Astrocyte (in vitro differentiated cells and primary cell): ENCODE measurements at places on chromosomes 5 and 9.
A peak's percentile ranks its signal among the peaks of the same experiment; 100 is the strongest.

GRCh38 chr9:65459756-65460320 lies 174.8 kb upstream of the FOXD4L5 start:
- no peaks in the 10 kb centered on the region for H3K36me3 ChIP-seq
- no peak overlapping the region for H3K4me3 ChIP-seq
- H3K27me3 ChIP-seq, result no peaks in the 10 kb centered on the region

- H3K36me3 ChIP-seq, result no peaks in the 10 kb centered on the region
- H3K4me1 ChIP-seq, result peaks cover 5% of the 10 kb centered on the region
- no peak overlapping the region for H3K4me3 ChIP-seq
- H3K27ac ChIP-seq, result no peak overlapping the region
Observed at GRCh38 chr9:121998513-121999049, 94.5 kb downstream of the TTLL11 start.

- peak overlapping the region; percentile 11 for H3K27ac ChIP-seq
- DNase-seq, result peak; percentile 87
- no peaks in the 10 kb centered on the region for H3K27me3 ChIP-seq
- H3K4me1 ChIP-seq, result peaks cover 15% of the 10 kb centered on the region
- no peak overlapping the region for H3K4me3 ChIP-seq
Observed at GRCh38 chr5:149227168-149227826, 44.4 kb upstream of the AFAP1L1 start.

DNA sequence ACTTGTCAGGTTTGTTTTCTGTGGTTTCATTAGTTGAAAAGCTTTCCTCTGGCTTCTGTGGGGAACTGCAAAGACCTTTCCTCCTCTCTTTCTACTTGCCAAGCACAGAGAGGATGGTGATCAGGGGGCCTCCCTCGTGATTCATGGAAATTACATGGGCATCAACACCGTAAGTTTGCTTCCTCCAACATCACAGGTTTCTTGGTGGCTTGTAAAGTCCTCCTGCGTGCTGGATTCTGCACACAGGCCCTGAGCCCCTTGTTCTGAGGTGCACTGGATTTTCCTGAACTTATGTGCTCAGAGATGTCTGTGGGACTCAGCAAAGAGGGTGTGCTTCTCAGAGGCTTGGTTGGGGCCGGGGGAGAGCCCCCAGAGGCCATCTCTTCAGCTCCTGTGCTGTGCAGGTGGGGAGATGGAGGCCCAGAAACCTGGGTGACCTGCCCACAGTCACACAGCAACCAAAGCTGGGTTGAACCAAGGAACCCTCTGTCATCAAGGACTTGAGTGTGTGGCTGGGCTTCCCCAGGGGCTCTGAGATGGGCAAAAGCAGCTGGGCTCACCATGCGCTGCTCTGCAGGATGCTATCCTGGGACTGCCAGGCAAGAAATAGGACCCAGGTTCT lies 36.5 kb downstream of the RGS3 start:
- H3K4me1 ChIP-seq, result peaks cover 5% of the 10 kb centered on the region
- H3K4me3 ChIP-seq, result no peak overlapping the region
- H3K27ac ChIP-seq, result no peak overlapping the region
- H3K27me3 ChIP-seq, result no peaks in the 10 kb centered on the region

- peak; percentile 13 for DNase-seq
- H3K36me3 ChIP-seq, result no peaks in the 10 kb centered on the region
- no peaks in the 10 kb centered on the region for H3K4me1 ChIP-seq
- H3K4me3 ChIP-seq, result no peak overlapping the region
Observed at GRCh38 chr5:16051246-16051755, 128.3 kb downstream of the MARCHF11 start.

DNA sequence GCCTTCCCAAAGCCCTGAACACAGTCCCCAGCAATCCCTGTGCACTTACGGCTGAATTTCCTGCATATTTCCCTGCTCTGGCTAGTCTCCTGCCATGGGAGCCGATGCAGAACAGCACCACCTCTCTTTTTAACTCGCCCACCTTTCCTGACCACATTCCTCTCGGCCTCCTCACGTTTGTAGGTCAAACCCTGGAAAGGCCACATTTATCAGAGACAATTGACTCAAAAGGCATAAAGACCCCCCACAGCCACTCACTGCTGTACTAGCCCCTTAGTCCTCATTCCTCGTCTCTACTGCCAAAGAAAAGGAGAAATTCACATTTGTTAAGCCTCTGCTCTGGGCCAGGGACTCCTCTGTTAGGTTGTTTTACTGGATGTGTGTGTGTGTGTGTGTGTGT lies 43.6 kb downstream of the ENC1 start:
- H3K4me3 ChIP-seq, result no peak overlapping the region
- peaks cover 38% of the 10 kb centered on the region for H3K4me1 ChIP-seq

DNA sequence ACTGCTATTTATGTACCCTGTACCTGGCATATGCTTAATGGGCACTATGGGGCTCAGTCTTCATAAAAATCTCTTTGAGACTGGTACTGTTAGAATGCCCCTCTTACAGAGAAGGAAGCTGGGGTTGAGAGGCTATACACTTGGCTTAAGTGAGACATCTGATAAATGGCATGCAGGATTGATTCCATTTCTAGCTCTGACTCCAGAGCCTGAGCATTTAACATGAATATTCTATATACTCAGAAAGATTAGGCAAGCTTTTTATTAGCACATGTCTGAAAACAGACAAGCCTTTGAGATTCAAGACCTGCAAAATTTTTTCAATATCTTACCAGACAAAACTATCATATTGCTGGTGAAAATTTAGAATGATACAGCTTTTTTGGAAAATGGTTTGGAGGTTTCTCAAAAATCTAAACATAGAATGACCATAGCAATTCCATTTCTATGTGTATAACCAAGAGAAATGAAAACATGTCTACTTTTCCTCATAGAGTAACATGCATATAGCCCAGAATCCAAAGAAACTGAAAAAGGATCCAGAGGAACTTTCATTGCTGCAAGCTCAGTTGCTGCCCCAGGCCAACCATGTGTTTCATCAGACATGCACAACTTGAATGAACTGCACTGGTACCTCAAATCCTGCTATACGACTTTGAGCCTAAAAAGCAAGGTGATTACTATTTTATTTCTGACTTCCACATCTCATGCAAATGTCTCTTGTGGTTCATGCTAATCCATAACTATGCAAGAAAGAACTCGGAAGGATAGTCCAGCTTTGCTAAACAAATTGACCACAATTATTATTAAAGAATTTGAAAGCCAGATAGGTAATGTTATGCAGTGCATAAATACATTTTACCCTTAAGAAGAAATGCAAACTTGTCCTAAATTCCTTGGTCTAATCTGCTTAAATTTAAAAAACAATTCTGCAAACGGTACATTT lies 389.0 kb upstream of the GRIA1 start:
- DNase-seq, result no peak
- H3K36me3 ChIP-seq, result no peaks in the 10 kb centered on the region
- no peaks in the 10 kb centered on the region for H3K27me3 ChIP-seq
- no peak overlapping the region for H3K4me3 ChIP-seq
- H3K27ac ChIP-seq, result no peak overlapping the region

DNA sequence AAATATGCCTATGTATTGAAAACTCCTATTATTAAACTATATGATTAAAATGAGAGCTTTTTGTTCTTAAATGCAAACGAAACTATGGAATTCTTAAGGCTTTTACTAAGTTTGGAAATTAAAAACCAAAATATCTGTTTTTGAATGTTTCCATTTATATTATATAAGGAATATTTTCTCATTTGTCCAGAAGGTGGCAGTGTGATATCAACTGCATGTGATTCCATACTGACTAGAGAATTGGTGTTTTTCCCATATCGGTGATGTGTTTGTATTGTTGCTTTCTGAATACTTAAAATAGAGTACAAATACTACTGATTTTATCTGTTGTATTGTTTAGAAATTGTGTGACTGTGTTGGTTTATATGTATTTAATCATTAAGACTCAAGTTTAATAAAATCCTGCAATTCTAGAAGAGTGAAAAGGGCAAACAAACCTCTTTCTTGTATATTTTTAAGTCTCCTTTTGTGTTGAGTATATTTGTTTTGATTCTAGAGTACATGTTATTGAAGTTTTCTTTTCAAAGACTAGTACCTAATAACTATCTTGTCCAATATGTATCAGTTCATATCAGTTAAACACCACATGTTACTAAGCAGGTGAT lies 320.8 kb downstream of the CCDC171 start:
- DNase-seq, result peak; percentile 47
- H3K36me3 ChIP-seq, result no peaks in the 10 kb centered on the region
- H3K4me3 ChIP-seq, result no peak overlapping the region
- H3K4me1 ChIP-seq, result no peaks in the 10 kb centered on the region
- H3K27me3 ChIP-seq, result no peaks in the 10 kb centered on the region

GRCh38 chr5:60229691-60230185 lies 336.2 kb upstream of the PDE4D start:
- no peak overlapping the region for H3K4me3 ChIP-seq
- no peak overlapping the region for H3K27ac ChIP-seq
- no peaks in the 10 kb centered on the region for H3K4me1 ChIP-seq
- DNase-seq, result no peak
- no peaks in the 10 kb centered on the region for H3K36me3 ChIP-seq
- H3K27me3 ChIP-seq, result no peaks in the 10 kb centered on the region

DNA sequence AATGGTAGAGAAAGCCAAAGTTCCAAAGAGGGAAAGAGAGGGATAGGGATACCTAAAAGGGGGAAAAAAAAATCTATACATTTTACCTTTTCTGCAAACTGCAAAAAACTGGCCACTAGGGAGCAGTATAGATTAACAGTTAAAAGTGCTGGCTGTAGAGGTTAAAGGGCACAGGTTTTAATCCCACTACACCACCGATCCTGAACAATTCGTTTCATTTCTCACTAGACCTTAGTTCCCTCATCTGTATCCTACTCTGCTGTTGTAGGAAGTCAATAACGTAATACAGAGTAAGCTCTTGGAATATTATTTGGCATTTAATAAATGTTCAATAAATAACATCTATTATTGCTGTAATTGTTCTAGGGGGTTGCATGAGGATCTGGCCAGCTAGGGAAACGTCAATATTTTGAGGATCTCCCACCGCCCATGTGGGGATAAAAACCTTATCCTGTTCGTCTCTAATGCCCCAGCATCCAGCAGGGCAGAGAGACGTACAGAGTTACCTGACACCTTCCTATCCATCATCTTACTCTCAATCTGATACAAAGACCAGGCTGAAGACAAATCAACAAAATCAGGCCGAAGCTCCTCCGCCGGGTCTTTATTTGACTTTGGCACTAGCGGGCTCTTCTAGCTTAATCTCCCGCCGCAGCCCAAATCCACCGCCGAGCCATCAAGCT lies 757 bp downstream of the CDC26 start:
- H3K27ac ChIP-seq, result peak overlapping the region; percentile 96
- H3K4me1 ChIP-seq, result peaks cover 10% of the 10 kb centered on the region
- H3K36me3 ChIP-seq, result peaks cover 34% of the 10 kb centered on the region
- DNase-seq, result peak; percentile 33
- peak overlapping the region; percentile 98 for H3K4me3 ChIP-seq
- no peaks in the 10 kb centered on the region for H3K27me3 ChIP-seq

- no peaks in the 10 kb centered on the region for H3K27me3 ChIP-seq
- peak overlapping the region; percentile 87 for H3K27ac ChIP-seq
- peak overlapping the region; percentile 82 for H3K4me3 ChIP-seq
- DNase-seq, result peak; percentile 66
Observed at GRCh38 chr9:20684875-20685696, 1.0 kb downstream of the FOCAD start.

- H3K4me1 ChIP-seq, result no peaks in the 10 kb centered on the region
- H3K4me3 ChIP-seq, result no peak overlapping the region
- peak; percentile 40 for DNase-seq
- no peaks in the 10 kb centered on the region for H3K27me3 ChIP-seq
- H3K27ac ChIP-seq, result no peak overlapping the region
- no peaks in the 10 kb centered on the region for H3K36me3 ChIP-seq
Observed at GRCh38 chr9:128034821-128035652, 32.1 kb downstream of the NAIF1 start.

GRCh38 chr9:13410566-13411031 lies 131.1 kb upstream of the MPDZ start:
- DNase-seq, result peak; percentile 61
- H3K4me3 ChIP-seq, result no peak overlapping the region
- no peaks in the 10 kb centered on the region for H3K27me3 ChIP-seq
- no peaks in the 10 kb centered on the region for H3K36me3 ChIP-seq
- H3K4me1 ChIP-seq, result no peaks in the 10 kb centered on the region

- H3K27me3 ChIP-seq, result no peaks in the 10 kb centered on the region
- DNase-seq, result no peak
- no peak overlapping the region for H3K27ac ChIP-seq
- H3K36me3 ChIP-seq, result peaks cover 10% of the 10 kb centered on the region
- peaks cover 23% of the 10 kb centered on the region for H3K4me1 ChIP-seq
Observed at GRCh38 chr5:126808521-126808988, 31.6 kb downstream of the LMNB1 start.

- no peak overlapping the region for H3K4me3 ChIP-seq
- H3K27me3 ChIP-seq, result no peaks in the 10 kb centered on the region
- peaks cover 15% of the 10 kb centered on the region for H3K36me3 ChIP-seq
- DNase-seq, result no peak
Observed at GRCh38 chr9:127886401-127886972, 9.0 kb upstream of the AK1 start.

DNA sequence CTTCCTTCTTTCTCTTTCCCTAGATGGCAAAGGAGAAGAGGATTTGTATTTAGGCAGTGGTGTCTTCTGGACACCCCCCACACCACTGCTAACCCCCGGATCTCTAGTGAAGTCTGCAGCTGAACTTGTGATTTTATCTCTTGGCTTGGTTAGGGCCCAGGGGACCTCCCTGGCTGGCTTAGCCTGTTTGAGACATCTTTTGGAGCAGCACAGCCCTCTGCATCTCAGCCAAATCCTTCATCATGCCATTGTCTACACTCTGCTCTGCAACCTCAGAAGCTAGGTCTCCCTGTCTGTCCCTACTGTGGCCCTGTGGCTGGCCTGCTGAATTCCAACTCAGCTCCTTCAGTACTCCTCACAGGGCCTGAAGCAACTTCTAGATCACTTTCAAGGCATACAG lies 81.7 kb downstream of the MUSK start:
- H3K27ac ChIP-seq, result no peak overlapping the region
- DNase-seq, result no peak
- H3K36me3 ChIP-seq, result no peaks in the 10 kb centered on the region
- no peak overlapping the region for H3K4me3 ChIP-seq
- peaks cover 23% of the 10 kb centered on the region for H3K4me1 ChIP-seq
- no peaks in the 10 kb centered on the region for H3K27me3 ChIP-seq

DNA sequence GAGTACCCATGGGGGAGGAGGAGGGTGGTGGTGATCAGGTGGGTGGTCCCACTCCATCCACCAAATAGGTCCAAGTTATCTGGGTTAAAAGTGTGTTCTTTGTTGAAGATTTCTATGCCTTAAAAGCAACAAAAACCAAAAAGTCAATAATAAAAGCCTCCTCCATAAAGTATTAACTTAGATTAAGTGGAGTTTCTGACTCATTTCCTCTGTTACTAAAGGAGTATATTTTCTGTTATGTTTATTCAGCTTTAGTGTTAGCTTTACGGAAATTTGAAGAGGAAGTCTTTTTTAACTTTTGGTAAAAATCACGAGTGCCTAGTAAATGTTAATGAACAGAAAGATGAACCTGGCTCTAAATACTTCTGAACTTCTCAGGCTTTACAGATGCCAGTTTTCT lies 17.8 kb downstream of the FBXO38 start:
- H3K27ac ChIP-seq, result peak overlapping the region; percentile 41
- H3K4me1 ChIP-seq, result peaks cover 13% of the 10 kb centered on the region
- no peak for DNase-seq
- H3K36me3 ChIP-seq, result peaks cover 43% of the 10 kb centered on the region
- H3K27me3 ChIP-seq, result no peaks in the 10 kb centered on the region

- H3K36me3 ChIP-seq, result no peaks in the 10 kb centered on the region
- peak; percentile 74 for DNase-seq
Observed at GRCh38 chr9:87540444-87541105, 42.9 kb downstream of the DAPK1 start.
